ENCODE measurements at places on chromosomes 16 and 17. TPM values are rescaled to one million over a fixed set of nuclear protein-coding genes. Genes with fewer than 3 reads are reported as not detected.

RAC3 gene
- 5.1 TPM for total RNA-seq

PIK3R5 gene
- 24.6 TPM for total RNA-seq

KCNJ16 gene
- total RNA-seq, result not detected

NETO2 gene
- total RNA-seq, result 19.0 TPM

SCGB1C2 gene
- not detected for total RNA-seq

CTRB2 gene
- total RNA-seq, result not detected

NOXO1 gene
- total RNA-seq, result 0.23 TPM

PRDM7 gene
- total RNA-seq, result not detected

GNAO1 gene
- 5.2 TPM for total RNA-seq

SP2 gene
- total RNA-seq, result 18.3 TPM

CLEC19A gene
- not detected for total RNA-seq

TEKT3 gene
- total RNA-seq, result not detected

CSH1 gene
- total RNA-seq, result not detected

ACADVL gene
- 254 TPM for total RNA-seq

FSCN2 gene
- 0.21 TPM for total RNA-seq

CRISPLD2 gene
- 0.04 TPM for total RNA-seq

SPATA32 gene
- 0.25 TPM for total RNA-seq

CASKIN2 gene
- 7.4 TPM for total RNA-seq

ABCC11 gene
- total RNA-seq, result 0.17 TPM

PYY gene
- total RNA-seq, result not detected

EVPLL gene
- not detected for total RNA-seq

KRTAP4-3 gene
- total RNA-seq, result not detected

SPNS3 gene
- total RNA-seq, result 17.8 TPM

G6PC1 gene
- total RNA-seq, result not detected

CCDC200 gene
- not detected for total RNA-seq

TEKT5 gene
- total RNA-seq, result not detected

DCXR gene
- total RNA-seq, result 119 TPM

C17orf100 gene
- total RNA-seq, result 1.5 TPM
